ENCODE measurements at places on chromosomes 16 and 17. TPM values are rescaled to one million over a fixed set of nuclear protein-coding genes. Genes with fewer than 3 reads are reported as not detected.

GRCh38 chr16:66020046-66020445 lies 346.4 kb upstream of the CDH5 start:
- no peaks in the 10 kb centered on the region for H3K4me1 ChIP-seq
- no peak overlapping the region for H3K4me3 ChIP-seq
- no peak for DNase-seq
- peaks cover 4% of the 10 kb centered on the region for H3K27me3 ChIP-seq
- no peak overlapping the region for H3K27ac ChIP-seq
- H3K36me3 ChIP-seq: no peaks in the 10 kb centered on the region

The KIF18B gene
- polyA plus RNA-seq: not detected

DNA sequence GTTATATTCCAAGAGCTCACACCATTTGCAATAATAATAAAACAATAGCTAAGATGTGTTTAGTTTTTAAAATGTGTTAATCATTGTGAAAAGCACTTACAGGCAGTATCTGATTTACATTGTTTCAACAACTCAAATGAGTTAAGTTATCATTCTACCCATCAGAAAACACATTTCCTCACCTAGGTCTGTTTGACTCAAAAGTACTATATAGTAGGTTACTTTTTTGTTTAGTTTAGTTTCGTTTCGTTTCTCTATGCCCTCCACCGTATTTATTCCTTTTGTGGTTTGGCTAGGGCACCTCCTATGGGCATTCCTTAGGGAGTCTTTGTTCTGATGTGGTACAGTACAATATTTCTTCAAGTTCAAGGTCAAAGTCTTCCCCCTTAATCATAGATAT lies 201.6 kb downstream of the PRKCB start:
- H3K27ac ChIP-seq: no peak overlapping the region
- no peaks in the 10 kb centered on the region for H3K27me3 ChIP-seq
- no peak overlapping the region for H3K4me3 ChIP-seq
- no peak for DNase-seq

GRCh38 chr17:43609613-43610385 lies 51.9 kb downstream of the MEOX1 start:
- DNase-seq: no peak
- H3K27me3 ChIP-seq: peaks cover 22% of the 10 kb centered on the region
- no peaks in the 10 kb centered on the region for H3K36me3 ChIP-seq
- peak overlapping the region; percentile 60 for H3K27ac ChIP-seq

DNA sequence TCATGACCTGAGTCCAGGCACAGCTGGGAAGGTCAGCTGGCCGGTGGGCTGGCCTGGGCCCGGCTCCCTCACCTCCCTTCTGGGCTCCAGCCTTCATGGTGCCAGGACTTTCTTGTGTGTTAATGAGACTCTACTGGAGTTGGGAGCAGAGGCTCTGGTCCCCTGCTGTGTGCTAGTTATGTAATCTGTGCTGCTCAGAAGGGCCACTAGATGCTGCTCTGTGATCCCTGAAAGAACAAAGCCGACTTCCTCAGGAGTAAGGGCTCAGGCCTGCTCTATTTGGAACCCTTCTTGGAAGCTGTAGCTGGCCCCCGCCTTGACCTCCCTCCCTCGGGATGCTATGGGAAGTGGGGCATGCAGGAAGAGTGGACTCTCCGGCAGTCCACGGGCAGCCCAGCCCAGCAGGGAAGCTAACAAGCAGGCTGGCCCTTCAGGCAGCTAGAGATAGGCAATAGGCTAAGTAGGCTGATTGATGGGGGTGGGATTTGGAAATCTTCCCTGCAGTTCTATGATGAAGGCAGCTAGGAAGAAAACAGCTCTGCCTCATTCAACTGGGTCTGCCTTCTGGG lies 3.3 kb upstream of the CDK5R1 start:
- peaks cover 30% of the 10 kb centered on the region for H3K4me1 ChIP-seq
- H3K4me3 ChIP-seq: no peak overlapping the region
- peak overlapping the region; percentile 70 for H3K27ac ChIP-seq
- H3K27me3 ChIP-seq: no peaks in the 10 kb centered on the region
- no peaks in the 10 kb centered on the region for H3K36me3 ChIP-seq

DNA sequence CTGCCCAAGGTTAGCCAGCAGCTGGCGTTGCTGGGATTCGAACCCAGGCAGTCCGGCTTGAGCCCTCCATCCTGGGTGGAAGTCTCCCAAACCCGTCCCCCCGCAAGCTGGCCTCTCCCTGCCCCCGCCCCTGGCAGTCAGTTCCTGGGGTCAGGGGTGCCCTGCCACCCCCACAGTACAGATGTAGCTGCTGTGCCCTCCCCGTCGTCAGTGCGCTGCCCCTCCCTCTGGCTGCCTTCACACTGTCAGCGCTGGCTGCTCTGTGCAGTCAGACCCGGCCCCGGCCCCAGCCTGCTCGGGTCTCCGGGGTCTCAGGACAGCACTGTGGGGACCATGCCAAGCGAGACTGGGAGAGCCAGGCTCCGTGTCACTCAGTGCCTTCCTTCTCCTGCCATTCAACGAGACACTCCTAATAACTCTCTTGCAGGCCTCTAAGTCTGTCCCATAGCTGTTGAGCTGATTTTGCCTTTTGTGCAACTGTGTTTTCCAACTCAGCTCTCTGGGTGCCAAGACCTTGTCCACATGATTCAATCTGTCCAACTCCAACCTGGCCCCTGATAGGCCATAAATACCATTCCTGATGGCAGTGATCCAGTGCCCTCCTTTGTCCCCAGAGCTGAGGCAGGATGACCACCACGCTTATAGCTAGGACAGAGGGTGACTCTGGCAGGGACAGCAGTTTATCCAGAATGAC lies 55.5 kb upstream of the IL34 start:
- H3K36me3 ChIP-seq: no peaks in the 10 kb centered on the region
- no peak overlapping the region for H3K4me3 ChIP-seq
- no peak for DNase-seq
- H3K27me3 ChIP-seq: no peaks in the 10 kb centered on the region
- H3K4me1 ChIP-seq: no peaks in the 10 kb centered on the region

GRCh38 chr16:47753659-47754058 lies 292.5 kb downstream of the PHKB start:
- H3K36me3 ChIP-seq: no peaks in the 10 kb centered on the region
- H3K27ac ChIP-seq: no peak overlapping the region
- peaks cover 5% of the 10 kb centered on the region for H3K27me3 ChIP-seq

The SOX15 gene
- not detected for polyA plus RNA-seq

DNA sequence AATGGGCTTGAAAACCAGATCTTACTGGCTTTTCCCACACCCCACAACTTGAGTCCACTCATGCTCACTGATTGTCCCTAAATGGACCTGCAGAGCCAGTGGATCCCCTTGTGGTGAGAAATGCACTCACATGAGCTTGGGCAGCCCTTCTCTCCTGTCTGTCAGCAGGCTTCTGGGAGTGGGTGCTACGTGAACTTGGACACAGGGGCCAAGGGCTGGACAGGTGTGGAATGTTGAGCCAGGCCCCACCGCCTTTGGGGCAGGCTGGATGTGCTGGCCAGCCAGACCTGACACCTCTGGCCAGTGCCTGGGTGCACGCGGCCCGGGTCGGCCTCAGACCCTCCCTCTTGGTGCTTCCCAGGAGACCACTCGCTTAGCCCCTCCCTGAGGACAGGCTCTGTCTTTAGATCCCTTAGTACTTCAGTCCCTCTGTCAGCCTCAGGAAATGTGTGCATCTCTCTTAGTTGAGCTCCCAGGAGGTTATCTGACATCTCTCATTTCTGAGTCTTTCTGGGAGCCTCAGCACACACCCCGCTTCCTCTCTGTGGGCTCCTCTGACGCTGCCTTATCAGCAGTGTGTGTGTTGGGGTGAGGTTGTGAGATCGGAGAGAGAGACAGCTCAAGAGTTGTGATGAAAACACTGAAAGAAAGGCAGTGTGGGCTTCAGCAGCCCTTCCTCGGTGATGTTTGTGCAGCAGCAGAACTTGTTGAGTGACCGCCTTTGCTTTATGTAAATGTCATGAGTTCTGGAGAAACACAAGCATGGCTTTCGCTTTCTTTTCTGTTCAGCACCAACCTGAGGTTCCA lies 117.0 kb downstream of the RAB11FIP4 start:
- peak overlapping the region; percentile 98 for H3K27ac ChIP-seq
- peak; percentile 64 for DNase-seq
- H3K4me1 ChIP-seq: peaks cover 74% of the 10 kb centered on the region
- no peaks in the 10 kb centered on the region for H3K27me3 ChIP-seq
- peak overlapping the region; percentile 96 for H3K4me3 ChIP-seq
- no peaks in the 10 kb centered on the region for H3K36me3 ChIP-seq

The NUP88 gene
- polyA plus RNA-seq: 261 TPM

- no peak overlapping the region for H3K27ac ChIP-seq
- H3K4me1 ChIP-seq: peaks cover 16% of the 10 kb centered on the region
- H3K27me3 ChIP-seq: no peaks in the 10 kb centered on the region
- no peaks in the 10 kb centered on the region for H3K36me3 ChIP-seq
- DNase-seq: no peak
- no peak overlapping the region for H3K4me3 ChIP-seq
Measured at GRCh38 chr16:68517606-68518166, 21.4 kb upstream of the ZFP90 start.

The KRTAP9-7 gene
- not detected for polyA plus RNA-seq

DNA sequence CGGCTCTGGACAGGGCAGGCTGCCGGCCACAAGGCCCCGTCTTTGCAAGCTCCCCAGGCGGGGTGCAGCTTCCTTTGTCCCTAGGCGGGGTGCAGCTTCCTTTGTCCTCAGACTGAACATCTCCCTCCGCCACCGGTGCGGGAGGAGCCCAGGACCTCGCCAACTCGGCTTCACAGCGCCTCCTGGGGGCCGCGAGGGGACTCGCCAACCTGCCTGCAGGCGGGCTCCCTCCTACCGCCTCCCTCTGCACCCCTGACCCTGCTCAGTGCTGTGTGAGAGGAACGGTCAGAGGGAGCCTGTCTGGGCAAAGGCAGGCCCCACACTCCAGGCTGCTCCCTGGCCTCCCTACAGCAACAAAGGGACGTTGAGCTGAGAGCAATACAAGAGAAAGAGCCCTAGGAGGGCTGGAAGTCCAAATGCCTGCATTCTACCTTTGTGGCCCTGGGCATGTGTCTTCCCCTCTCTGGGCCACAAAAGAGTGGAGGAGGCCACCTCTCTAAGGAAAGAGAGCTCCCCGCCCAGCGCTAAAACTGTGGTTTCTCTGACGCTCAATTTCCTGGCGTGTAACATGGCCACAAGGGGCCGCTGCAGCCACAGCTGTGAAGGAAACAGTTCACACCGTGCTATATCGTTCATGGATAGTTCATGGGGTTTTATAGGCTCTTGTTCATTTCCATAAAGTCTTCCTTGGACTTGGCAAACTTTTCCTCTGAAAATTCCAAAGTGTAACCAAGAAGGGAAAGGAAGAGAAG lies 20.9 kb upstream of the KRT19 start:
- DNase-seq: peak; percentile 59
- no peak overlapping the region for H3K27ac ChIP-seq
- peak overlapping the region; percentile 76 for H3K4me3 ChIP-seq
- H3K4me1 ChIP-seq: peaks cover 20% of the 10 kb centered on the region
- H3K36me3 ChIP-seq: peaks cover 14% of the 10 kb centered on the region

- H3K4me3 ChIP-seq: no peak overlapping the region
- H3K4me1 ChIP-seq: no peaks in the 10 kb centered on the region
- H3K27me3 ChIP-seq: no peaks in the 10 kb centered on the region
- no peak for DNase-seq
- peaks cover 11% of the 10 kb centered on the region for H3K36me3 ChIP-seq
- H3K27ac ChIP-seq: no peak overlapping the region
Measured at GRCh38 chr16:69924777-69925191, 26.4 kb upstream of the CLEC18A start.

The NPIPB6 gene
- polyA plus RNA-seq: not detected

- H3K4me3 ChIP-seq: no peak overlapping the region
- no peaks in the 10 kb centered on the region for H3K4me1 ChIP-seq
- DNase-seq: no peak
- H3K27ac ChIP-seq: no peak overlapping the region
- no peaks in the 10 kb centered on the region for H3K36me3 ChIP-seq
Measured at GRCh38 chr16:54688339-54688738, 242.3 kb upstream of the IRX5 start.

DNA sequence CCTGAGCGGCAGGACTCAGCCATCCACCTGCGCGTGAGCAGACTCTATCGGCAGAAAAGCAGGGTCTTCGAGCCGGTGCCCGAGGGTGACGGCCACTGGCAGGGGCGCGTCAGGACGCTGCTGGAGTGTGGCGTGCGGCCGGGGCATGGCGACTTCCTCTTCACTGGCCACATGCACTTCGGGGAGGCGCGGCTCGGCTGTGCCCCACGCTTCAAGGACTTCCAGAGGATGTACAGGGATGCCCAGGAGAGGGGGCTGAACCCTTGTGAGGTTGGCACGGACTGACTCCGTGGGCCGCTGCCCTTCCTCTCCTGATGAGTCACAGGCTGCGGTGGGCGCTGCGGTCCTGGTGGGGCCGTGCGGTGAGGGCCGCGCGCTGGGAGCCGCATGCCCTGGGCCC lies 14.9 kb downstream of the METRNL start:
- H3K36me3 ChIP-seq: peaks cover 7% of the 10 kb centered on the region
- peak overlapping the region; percentile 16 for H3K27ac ChIP-seq
- H3K27me3 ChIP-seq: no peaks in the 10 kb centered on the region

The BCL6B gene
- polyA plus RNA-seq: 0.36 TPM

The CLEC18B gene
- not detected for polyA plus RNA-seq

The TMEM219 gene
- 184 TPM for polyA plus RNA-seq

DNA sequence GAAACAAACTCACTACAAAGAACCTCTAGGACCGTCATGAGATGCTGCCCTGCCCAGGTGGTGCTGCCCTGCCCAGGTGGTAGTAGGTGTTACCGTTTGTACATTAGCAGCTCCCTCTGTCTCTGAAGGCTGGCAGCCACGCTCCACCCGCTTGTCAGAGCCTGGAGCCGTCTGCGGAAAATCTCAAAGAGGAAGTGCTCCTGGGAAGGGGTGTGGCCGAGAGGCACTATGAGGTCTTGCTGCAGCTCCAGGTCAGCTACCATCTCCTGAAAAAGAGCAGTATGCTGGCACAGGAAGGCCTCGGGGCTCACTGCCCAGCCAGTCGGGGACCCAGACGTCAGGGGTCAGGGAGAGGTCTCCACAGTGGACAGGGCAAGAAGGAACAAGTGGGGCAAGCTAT lies 28.3 kb downstream of the ZNF276 start:
- H3K27me3 ChIP-seq: no peaks in the 10 kb centered on the region
- no peak overlapping the region for H3K4me3 ChIP-seq
- H3K27ac ChIP-seq: peak overlapping the region; percentile 32
- peak; percentile 12 for DNase-seq

- no peak overlapping the region for H3K4me3 ChIP-seq
- H3K4me1 ChIP-seq: no peaks in the 10 kb centered on the region
- peaks cover 19% of the 10 kb centered on the region for H3K27me3 ChIP-seq
Measured at GRCh38 chr16:56041556-56042140, 149.6 kb upstream of the GNAO1 start.

DNA sequence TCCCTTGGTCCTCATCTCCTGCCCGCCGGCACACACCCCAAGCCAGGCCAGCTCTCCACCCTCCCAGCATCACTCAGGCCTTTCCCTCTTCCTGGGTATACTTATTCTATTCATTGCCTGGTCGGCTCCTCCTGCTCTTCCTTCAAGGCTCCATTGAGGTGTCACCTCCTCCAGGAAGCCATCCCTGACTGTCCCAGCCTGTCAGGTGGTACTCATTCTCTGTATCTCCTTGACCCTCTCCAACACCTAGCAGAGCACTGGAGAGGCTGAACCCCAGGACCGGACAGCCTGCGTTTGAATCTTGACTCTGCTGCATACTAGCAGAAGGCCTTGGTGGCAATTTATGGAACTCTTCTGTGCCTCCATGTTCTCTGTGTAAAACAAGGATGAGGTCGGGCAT lies 428 bp upstream of the TNFRSF13B start:
- H3K4me1 ChIP-seq: peaks cover 67% of the 10 kb centered on the region
- no peaks in the 10 kb centered on the region for H3K27me3 ChIP-seq
- no peak for DNase-seq

Measured in naive B cell (primary cell).